ENCODE measurements at places on chromosomes 5 and 9.
A peak's percentile ranks its signal among the peaks of the same experiment; 100 is the strongest.

- no peak for DNase-seq
Measured at GRCh38 chr5:61410811-61411210, 78.8 kb downstream of the ZSWIM6 start.

DNA sequence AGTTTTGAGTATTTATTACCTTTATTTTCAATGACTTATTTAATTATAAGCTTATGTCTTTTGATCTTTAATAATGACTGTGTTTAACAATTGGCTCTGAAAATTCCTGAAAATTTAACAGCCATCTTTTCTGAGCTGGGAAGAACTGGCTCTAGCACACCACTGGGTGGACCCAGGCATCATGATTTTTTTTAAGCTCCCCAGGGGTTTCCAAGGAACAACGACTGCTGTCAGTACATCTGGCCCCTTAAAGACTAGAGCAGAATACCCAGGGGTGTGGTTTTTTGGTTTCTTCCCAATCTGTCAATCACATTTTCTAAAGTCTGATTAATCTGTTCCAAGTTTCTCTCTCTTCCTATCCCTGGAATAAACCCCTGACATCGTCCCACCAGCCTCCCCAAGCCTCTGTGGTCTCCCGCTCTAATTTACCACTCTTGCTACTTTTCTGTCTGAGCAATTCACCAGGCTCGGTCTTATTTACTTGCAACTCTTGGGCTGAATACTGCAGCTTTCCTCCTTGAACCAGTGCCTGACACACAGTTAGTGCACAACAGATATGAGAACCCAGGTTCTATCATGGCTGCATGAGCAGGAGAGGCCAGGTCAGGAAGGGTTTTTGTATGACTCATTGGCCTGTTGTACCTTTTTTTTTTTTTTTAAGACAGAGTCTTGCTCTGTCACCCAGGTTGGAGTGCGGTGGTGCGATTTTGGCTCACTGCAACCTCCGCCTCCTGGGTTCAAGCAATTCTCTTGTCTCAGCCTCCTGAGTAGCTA lies 321.9 kb downstream of the ZSWIM6 start:
- no peak for DNase-seq

- no peak for DNase-seq
Measured at GRCh38 chr5:1101961-1102713, 9.7 kb downstream of the SLC12A7 start.

DNA sequence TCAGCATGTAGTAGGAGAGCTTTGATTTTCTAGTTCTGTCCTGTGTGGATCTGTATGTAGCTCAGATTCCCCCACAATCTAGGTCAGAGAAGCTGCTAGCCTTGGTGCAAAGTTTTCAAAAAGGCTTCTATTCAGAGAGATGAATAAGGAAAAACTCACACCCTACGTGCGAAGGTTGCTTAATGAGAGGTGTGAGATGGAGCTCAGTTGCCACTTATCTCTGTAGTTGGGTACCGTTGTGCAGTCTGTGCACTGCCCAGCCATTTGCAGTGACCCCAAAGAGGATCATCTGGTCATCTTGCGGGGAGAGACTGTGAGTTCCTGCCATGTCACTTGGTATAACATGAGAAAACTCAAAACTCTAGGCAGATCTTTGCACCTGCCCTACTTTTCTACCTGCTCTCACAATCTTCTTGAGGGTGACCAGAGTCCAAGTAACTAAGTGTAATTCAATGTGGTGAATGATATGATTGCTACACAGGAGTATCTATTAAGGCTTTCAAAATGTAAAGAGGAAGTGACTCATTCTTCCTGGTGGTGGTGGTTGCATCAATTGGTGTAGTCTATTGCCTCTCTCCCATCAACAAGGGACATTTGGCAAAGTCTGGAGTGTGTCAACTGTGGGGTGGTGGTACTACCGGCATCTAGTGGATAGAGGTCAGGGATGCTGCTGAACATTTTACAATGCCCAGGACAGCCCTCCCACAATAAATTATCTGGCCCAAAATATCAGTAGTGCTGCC lies 65.2 kb downstream of the TMC1 start:
- DNase-seq: peak; percentile 85

- no peak for DNase-seq
Measured at GRCh38 chr9:88680505-88681160, 145.7 kb downstream of the NXNL2 start.
